ENCODE measurements at places on chromosomes 6 and 20.

DNA sequence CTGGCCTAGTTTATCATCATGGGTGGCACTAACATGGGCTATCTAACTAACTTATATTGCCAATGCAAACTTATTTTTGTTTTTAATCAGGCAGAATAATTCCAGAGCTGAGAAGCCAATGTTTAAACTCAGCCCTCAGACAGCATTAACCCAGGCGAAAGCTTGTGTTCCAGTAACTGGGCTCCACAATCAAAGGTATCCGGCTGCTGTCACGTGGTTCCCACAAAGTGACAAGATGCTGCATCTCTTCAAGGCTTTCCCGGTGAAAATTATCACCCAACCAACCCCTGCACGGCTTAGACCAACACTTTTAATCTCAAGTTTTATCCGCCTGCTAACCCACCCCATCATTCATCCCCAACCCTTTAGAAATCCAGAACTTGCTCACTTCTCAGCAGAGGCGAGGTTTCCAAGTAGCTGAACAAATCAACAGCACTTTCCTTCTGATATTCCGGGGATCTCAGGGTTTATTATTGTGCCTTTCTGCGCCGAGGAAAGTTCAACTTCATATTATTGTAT lies 885 bp downstream of the MTCL3 start:
- DNase-seq, result no peak

- no peak for DNase-seq
Observed at GRCh38 chr6:153125032-153125431, 6.0 kb downstream of the RGS17 start.

GRCh38 chr6:22926790-22927354 lies 357.5 kb downstream of the HDGFL1 start:
- DNase-seq, result no peak

DNA sequence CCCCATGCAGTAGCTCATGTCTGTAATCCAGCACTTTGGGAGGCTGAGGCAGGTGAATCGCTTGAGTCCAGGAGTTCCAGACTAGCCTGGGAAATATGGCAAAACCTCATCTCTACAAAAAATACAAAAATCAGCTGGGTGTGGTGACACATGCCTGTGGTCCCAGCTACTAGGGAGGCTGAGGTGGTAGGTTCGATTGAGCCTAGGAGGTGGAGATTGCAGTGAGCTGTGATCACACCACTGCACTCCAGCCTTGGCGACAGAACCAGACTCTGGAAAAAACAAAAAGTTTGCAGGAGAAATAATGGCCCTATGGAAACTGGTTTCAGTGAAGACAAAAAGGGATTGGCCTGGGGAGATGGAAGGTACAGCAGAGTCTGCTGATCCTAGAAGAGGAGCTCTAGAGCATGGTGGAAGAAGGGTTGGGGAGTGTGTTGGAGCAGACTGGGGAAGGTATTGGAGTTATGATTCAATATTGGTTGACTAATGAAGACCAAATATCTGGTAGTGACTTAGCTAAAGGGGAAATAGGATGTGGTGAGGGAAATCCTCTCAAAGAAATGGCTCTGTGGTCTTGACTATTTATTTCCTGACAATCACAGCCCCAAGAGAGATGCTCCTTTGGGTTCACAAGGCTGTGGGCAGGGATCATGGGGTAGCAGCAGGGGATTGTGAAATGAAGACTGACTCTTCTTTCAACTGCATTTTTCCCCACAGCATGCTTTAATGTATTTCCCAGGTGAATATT lies 281.9 kb downstream of the UTRN start:
- DNase-seq, result no peak

- peak; percentile 25 for DNase-seq
Observed at GRCh38 chr20:23205611-23206041, 119.5 kb upstream of the CD93 start.

DNA sequence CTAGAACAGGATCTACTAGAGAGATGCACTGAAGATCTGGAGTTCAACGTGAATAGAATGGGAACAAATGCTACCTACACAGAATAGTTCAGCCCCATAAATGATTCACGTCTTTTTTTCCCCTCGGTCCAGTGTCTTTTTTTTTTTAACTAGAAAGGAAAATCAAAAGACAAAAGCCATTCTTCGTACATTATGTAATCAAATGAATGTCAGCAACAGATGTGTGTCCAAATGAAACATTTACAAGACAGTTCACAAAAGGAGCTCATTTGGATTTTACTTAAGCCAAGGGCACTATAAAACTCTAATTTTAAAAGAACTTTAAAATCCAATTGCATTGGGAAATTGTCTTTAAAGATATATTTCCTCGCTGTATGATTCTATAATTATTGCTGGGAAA lies 42.4 kb downstream of the FAM184A start:
- no peak for DNase-seq

- no peak for DNase-seq
Observed at GRCh38 chr6:13004601-13005000, 288.0 kb downstream of the PHACTR1 start.

DNA sequence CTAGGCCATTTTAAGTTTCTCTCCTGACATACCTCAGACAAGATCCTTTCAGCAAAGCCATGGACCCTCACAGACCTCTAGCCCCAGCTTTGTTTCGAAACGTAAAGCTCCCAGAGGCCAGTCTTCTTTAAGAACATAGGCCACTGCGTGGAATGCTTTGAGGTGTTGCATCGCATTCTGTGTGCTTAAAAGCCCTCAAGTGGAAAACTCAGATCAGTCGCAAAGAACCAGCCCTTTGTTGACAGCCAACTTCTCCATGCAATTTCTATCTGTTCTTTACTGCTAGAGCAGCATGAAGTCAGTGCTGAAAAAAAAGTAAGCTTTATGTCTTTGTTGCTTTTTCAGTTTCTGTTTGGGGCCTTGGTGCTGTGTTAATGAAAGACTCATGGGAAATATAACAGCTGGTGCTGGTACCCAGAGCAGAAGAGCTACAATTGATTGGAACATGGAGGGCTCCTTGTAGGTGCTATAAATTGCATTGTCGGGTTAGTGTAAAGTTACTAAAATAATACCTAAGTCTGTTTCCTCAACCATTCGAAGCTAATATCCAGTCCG lies 142.6 kb downstream of the MAP3K7 start:
- DNase-seq, result no peak

GRCh38 chr6:150806790-150807189 lies 58.7 kb upstream of the MTHFD1L start:
- no peak for DNase-seq

DNA sequence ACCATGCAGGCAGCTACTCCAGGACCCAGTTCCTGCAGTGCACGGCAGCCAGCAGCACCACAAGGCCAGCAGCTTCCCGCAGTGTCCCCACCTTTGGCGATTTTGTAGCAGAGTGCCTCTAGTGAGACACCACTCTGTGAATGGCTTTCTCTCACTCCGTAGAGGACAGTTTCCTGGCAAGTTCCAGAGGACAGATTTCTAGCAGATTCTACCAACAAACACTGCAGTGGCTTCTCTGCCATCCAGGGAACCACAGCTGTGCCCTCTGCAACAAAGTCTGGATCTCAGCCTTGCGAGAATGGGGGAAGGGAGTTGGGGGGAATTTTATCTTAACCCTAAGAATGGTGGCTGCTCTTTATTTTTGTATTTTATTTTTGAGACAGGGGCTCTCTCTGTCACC lies 28.7 kb downstream of the SNHG17 start:
- DNase-seq, result no peak

GRCh38 chr6:43120101-43120763 lies 44.1 kb downstream of the PTK7 start:
- DNase-seq, result no peak

DNA sequence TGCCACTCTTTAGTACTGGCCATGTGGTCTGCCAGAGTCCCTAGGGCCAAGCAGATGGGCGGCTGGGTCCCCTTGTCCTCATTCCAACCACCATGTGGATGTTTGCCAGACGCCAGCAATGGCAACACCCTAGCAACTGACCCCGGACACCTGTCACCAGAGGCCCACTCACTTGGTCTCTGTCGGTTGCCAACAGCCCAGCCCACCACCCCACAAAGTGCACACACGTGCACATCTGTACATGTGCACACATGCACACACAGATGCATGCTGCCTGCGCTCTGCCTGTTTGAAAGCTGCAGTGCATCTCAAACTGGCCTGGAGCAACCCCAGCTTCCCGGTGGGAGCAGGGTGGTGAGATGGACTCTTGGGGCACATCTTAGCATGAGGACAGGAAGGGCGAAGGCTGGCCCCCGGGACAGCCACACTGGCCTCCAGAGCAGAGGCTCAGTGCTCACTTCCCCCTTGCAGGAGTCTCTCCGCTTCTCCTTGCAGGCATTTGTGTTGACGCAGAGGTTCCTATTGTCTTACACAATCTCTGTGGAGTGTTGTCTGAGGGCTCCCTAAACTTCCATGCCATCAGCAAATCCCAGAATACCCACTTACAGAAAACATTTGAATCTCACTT lies 54.0 kb downstream of the PSMG4 start:
- DNase-seq, result no peak

DNA sequence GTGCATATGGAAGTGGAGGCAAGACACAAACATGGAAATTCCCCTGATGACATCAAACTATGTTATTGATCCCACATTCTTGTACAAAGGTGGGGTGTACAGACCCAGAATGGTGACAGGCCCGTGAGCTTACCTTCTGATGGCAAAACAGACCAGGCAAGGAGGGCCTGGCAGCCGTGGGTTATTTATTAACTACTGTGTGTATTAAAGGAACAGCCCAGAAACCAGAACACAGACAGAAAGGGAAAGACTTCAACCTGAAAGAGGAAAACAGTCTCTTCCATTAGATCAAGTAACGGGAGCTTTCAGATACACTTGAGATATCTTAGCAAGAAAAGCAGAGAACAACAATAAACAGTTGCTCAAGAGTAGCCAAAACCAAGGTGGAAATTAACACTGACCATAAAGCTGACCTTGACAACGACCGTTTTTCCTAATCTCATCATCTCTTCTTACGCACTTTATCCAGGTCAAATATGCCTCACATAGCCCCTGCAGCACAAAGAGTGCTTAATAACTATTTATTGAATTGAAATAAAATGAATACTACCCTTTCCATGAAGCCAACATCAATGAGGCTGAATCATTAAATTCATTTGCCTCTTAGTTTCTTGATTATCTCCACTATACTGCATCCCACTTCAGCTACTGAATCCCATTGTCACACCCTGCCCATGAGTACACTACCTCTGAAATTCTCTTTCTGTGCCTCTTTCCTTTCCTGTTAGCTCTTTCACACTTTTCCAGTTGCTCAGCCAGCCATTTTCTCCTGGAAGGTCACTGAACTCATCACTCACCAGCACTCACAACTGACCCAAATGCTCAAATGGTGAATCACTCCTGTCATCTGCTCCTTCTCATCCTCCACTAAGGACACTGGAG lies 67.4 kb downstream of the MOXD1 start:
- peak; percentile 79 for DNase-seq

DNA sequence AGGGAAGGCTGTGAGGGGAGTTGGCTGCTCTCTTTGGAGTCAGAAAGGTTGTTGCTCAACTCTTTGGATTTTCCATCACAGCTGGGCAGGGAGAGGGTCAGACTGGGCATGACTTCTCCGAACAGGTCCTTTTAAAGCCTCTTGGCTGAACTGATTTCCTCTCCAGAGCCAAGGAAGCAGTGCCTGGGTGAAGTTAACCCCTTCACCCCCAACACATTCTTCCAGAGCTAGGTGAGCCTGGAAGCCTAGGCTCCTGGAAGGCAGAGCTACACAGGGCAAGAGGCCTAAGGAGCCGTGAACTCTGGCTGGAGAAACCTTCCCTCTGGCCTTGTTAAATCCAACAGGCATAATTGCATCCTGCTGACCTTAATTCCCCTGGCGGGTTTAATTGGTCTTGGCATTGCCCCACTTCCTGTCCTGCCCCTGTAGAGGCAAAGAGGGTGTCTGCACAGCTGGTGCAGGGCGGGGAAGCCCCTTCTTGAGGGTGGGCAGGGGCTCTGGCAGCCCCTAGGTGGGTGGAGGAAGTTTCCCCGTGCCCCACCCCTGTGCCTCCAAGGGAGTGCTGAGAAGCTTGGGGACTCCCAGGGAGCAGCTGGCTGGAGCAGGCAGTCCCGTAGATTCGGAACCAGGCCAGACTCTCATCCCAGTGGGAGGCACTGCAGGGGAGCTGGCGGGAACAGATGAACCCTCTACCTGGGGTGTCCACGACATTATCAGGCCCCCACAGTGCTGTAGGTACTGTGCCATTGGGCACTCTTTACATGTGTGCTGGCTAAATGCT lies 3.6 kb upstream of the MYLK2 start:
- DNase-seq, result no peak

DNA sequence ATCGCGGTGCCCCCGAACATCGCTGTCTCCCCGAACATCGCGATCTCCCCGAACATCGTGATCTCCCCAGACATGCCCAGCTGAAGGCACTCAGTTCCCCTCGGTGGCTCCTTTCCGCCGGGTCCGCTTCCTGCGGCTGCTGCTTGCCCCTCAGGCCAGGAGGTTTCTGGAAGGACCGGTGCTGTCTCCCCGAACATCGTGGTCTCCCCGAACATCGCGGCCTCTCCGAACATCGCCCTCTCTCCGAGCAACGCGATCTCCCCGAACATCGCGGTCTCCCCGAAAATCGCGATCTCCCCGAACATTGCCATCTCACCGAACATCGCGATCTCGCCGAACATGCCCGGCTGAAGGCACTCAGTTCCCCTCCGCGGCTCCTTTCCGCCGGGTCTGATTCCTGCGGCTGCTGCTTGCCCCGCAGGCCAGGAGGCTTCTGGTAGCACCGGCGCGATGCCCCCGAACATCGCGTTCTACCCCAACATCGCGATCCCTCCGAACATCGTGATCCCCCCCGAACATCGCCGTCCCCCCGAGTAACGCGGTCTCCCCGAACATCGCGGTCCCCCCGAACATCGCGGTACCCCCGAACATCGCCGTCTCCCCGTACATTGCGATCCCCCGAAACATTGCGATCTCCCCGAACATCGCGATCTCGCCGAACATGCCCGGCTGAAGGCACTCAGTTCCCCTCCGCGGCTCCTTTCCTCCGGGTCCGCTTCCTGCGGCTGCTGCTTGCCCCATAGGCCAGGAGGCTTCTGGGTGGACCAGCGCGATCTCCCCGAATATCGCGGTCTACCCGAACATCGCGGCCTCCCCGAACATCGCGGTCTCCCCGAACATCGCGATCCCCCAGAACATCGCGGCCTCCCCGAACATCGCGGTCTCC lies 808 bp downstream of the ULBP1 start:
- peak; percentile 70 for DNase-seq

GRCh38 chr6:130203370-130203769 lies 19.4 kb downstream of the SAMD3 start:
- no peak for DNase-seq

DNA sequence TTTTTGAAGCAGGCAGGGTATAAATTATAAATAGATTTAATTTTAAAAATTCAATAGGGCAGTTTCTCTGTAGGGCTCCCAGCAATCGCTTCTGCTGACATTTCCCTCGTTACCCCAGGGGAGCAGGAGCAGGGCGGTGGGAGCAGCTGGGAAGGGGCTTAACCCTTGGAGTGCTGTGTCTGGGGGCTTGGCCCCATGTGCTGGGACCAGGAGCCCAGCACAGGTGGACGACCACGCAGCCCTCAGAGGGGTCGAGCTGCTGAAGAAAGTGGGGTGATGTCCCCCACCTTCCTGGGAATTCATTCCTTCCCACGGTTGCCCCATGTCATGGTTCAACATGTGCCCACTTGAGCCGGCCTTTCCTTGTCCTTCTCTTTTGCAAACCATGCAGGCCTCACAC lies 67.5 kb upstream of the STX16 start:
- no peak for DNase-seq
